ENCODE measurements at places on chromosomes 5 and 9.
A peak's percentile ranks its signal among the peaks of the same experiment; 100 is the strongest.

DNA sequence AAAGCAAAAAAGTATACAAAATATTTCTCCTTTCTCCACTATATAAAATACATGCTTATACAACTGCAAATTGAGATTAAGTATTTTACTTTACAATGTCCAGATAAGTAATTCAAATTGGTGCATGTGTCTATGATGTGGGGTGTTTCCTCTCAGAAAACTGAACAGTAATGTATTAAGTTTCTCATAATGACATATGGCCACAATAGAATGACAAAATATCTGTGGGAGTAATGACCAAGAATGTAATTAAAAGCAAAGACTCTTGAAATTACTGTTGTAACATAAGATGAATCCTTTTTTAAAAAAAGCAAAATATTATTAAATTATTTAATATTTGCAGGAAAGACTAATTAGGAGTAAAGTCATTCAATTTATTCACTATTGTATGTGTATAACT, 155.1 kb downstream of the RFX3 start:
- DNase-seq = no peak

- DNase-seq = no peak
Measured at GRCh38 chr9:135551456-135551855, 5.5 kb downstream of the OBP2A start.

DNA sequence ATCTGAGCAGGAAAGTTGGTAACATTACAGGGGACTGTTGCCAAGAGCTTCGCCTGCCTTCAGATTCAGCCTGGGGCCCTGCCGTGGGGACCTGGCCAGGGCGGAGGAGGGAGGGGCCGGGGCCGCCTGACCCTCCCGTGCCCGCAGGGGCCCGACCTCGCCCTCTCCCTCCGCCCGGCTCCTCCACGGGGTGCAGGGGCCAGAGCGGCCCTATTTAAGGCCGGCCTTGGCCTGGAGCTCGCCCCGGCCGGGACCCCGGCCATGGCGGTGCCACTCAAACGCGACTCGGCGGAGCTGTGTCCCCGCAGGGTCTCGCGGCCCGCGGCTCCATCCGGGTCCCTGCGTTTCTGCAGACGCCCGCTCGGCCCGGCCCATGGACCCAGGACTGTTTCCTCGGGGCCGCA, 757 bp downstream of the TMEM250 start:
- no peak for DNase-seq

- peak; percentile 78 for DNase-seq
Measured at GRCh38 chr9:124392871-124393460, 22.3 kb downstream of the PSMB7 start.

DNA sequence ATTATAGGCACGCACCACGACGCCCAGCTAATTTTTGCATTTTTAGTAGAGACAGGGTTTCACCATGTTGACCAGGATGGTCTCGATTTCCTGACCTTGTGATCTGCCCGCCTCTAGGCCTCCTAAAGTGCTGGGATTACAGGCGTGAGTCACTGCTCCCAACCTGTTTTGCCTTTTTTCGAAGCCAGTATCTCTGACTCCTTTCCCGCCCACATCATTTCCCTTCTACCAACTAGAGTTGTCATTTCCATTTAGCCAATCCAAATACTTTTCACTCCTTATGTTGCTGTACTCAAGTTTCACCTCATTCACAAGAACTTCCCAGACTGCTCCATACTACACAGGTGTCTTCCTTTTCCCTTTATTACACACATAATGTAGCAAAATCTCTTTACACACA, 502.6 kb upstream of the CDH6 start:
- DNase-seq = no peak

All from GM04503 (cell line).